ENCODE measurements at places on chromosomes 12 and 14.
A peak's percentile ranks its signal among the peaks of the same experiment; 100 is the strongest.

DNA sequence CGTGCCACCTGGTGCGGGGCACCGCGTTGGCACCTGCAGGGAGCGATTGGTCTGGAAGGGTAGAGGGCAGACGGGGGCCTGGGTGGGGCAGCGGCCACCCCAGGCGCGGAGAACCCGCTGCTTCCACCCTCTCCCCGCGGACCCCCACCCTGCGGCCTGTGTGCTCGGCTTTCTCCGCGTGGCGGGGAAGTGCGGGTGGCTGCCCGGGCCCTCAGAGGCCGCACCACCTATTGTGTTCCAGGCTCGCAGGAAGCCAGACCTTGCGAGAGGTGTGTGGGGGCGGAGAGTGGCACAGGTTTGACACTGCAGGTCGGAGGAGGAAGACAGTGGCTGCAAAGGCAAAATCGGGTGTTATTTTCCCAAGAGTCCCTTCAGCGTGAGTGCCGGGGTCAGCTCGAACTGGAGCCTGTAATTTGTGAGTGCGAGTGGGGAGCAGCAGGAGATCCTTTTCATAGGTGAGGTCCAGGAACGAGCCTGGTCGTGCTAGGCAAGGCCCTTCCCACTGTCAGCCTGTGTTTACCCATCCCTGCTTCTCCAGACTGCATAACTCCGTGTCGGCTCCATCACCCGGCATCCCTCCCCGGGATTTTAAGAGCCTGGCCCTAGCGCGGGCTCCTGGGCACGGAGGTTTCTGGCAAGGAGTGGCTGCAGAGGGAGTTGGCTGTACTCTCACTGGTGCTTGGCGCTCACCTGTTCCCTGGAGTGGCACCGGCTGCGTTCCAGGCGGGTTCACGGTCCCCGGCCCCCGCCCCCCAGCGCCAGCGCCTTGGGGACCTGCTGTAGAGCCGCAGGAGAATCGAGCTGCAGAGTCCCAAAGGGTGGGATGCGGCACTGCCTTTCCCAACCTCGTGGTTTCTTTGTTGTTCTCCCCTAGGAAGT, 935 bp downstream of the TBC1D30 start:
- no peak for DNase-seq

GRCh38 chr14:99357151-99357915, 85.3 kb upstream of the BCL11B start:
- DNase-seq = no peak

- no peak for DNase-seq
Observed at GRCh38 chr12:1705774-1706631, 15.1 kb downstream of the ADIPOR2 start.

GRCh38 chr12:3743803-3744202, 9.1 kb downstream of the CRACR2A start:
- no peak for DNase-seq

GRCh38 chr12:68159681-68160304, at the start of gene IFNG:
TSS of gene IFNG (minus strand) at chr12:68159740. CDS start at chr12:68159615, 125 bp downstream.
- DNase-seq = no peak

GRCh38 chr12:109818905-109819500, 14.2 kb downstream of the TRPV4 start:
- DNase-seq = no peak

DNA sequence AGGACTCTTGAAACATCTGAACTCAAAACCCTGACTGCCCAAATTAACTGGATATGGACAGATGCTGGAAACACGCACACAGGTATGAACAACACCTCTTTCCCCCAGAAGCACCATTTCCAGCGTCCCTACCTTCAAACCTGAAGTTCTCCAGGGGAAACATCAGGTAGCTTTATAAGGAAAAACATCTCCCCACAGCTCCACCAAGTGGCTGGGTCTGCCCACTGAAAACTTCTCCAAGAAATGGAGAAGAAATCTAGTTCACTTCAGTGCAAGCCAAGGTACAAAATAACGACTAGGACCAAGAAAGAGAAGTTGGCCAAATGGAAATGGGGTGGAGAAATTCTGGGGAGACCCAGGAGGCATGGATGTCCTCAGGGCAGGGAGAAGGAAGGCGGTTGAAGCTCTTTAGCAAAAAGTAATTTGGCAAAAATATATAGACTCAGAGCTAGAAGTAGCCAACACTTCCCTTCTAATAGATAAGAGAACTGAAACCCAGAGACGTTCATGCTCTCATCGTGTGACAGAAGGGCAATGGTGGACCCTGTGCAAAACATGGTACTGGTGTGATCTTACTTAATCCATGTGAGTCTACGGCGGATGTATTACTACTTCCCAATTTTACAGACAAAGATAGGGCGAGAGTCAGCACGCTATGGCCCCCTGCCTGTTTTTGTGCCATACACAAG, 10.5 kb upstream of the NUAK1 start:
- DNase-seq = no peak

GRCh38 chr12:93773122-93773871, 96.1 kb downstream of the CRADD start:
- no peak for DNase-seq

GRCh38 chr12:116200812-116201211, 76.7 kb downstream of the MED13L start:
- no peak for DNase-seq

GRCh38 chr12:6386491-6386890, 2.5 kb downstream of the LTBR start:
- DNase-seq = no peak

DNA sequence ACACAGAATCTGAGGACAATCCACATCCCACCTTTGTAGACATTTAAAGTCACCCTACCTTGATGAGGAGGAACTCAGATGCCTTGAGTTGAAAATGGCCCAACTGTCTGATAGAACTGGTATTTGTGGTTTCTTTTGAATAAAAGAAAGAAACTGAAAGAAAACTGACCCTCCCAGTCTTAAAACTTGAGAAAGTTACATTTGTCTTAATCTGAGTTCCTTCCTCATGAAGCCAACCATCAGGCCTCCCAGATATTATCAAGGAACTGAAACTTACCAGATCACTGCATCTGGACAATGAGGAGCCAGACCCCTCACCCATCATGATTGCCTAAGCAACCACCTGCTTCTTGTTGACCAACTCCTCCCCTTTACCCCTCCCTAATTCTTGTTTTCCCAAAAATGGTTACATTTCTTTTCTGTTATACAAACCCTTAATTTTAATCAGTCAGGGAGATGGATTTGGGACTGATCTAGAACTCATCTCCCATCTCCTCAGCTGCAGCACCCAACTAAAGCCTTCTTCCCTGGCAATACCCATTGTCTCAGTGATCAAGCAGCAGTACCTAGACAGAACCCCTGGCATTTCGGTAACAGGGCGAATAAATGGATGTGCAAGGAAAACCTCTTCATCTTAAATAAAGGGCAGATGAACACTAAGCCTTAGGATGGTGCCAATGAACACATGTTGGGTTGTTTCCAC, 72.0 kb upstream of the RESF1 start:
- peak; percentile 61 for DNase-seq

GRCh38 chr14:97442363-97442762, 645.2 kb downstream of the VRK1 start:
- DNase-seq = no peak

- DNase-seq = no peak
Observed at GRCh38 chr12:115672086-115672485, 605.4 kb downstream of the MED13L start.

DNA sequence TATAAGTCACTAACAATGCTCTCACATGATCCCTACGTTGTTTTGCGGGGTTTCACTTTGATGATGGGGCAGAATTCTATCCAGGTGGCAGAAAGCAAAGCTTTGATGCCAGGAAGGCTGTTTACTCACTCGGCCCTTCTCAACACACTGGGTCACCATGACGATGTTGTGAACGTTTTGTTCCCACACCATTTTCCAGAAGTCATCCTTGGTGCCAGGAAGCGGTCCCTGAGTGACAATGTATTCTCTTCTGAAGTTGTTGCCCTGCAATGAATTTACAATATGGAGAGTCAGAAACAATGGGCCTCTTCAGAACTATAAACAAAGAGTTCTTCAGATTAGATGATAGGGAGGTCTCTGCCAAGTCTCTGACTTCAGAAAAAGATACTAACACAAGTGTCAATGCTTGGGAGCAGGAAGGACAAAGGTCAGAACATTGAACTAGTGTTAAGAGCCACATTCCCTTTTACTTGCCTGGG, 101.3 kb downstream of the PTPRB start:
- no peak for DNase-seq

GRCh38 chr12:77965790-77966189, 135.1 kb downstream of the NAV3 start:
- DNase-seq = no peak

DNA sequence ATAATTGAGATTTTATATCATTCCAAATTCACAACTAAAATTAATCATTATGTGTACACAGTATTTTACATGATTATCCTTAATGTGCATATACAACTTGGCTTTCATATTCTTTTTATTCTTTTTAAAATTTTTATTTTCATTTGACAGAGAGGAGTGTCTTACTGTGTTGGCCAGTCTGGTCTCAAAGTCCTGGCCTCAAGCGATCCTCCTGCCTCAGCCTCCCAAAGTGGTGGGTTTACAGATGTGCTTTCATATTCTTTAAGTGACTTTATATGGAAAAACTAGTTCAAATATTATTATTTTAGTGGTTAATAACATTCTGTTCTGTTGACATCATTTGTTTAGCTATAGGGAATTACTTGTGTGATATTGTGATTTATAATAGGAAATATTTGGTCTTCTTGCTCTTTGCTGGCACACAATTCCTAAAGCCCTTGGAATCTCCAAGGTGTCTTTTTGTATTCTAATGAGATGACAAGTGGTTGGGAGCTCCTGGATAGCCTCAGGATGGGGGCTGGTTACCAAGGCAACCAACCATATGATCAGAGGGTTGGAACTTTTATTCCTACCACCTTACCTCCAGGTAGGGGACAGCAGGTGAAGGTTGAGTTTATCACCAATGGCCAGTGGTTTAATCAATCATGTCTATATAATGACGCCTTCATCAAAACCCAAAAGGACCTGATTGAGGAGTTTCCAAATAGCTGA, 16.0 kb upstream of the ZNF410 start:
- no peak for DNase-seq

DNA sequence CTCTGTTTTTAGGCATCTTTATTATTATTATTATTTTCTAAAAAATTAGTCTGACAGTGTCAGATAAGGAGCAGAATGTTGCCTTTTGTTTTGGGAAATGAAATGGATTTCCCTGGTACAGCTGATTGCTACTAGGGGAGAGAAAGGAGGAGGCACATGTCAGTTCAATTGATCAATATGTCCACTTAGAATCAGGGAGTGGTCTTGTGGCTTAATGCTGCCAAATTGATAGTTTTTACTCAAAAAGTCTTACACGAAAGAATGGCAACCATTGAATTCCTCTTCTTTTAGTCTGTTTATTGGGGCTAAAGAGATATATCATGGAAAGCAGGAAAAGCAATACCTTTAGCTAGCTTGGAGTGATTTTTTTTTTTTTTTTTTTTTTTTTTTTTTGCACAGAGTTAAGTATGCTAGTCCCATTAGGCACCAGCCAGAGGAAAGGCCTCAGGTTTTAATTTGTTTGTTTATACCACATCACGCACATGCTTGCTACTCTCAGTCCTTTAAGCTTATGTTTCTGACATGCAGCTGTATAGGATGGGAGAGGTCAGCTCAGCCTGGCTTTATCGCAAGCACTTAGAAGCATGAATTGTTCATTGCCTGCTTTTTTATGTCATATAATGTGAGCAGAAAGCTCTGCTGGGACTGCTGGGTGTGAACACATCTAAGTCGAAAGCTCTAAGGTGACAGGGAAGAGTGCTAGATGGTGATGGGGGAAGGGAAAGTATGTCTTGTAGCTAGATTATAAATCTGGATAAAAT, 1.4 kb downstream of the AKAP6 start:
- DNase-seq = no peak

GRCh38 chr14:61535458-61535857, 159.9 kb upstream of the HIF1A start:
- DNase-seq = no peak

DNA sequence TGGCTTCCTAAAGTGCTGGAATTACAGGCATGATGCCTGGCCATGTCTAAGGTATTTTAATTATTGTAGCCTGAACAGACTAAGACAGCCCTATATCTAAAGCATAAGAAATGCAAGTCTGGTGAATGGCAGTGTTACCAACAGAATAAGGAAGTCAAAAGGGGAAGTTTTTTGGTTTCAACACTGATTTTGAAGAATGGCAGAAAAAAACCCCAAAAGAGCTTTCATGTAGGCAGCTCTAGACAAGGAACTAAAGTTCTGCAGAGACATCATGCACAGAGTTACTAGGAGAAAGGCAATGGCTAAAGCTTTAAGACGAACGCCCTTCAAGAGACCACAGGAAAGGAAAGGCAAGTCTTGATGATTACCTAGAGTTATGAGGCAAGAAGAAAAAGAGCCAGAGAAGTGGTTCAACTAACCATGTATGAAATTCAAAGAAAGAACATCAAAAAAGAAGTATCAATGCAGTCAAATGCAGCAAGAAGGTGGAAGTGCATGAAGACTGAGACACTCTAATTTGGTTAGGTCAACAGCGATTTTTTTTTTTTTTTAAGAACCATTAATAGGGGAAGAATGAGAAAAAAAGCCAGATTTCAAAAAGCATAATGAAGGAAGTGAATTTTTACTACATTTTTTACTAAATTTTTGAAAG, 50.8 kb downstream of the RPS6KA5 start:
- peak; percentile 86 for DNase-seq

DNA sequence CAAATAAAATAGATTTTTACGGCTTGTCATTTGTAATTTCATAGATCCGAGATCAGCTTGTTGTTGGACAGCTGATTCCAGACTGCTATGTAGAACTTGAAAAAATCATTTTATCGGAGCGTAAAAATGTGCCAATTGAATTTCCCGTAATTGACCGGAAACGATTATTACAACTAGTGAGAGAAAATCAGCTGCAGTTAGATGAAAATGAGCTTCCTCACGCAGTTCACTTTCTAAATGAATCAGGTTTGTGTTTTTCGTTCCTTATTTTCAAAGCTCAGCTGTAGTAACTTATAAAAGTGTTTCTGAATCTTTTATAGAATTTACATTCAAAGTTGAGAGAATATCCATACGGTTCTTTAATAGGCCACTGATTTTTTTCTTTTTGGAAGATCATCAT, 89.1 kb downstream of the LRRK2 start:
- DNase-seq = no peak

GRCh38 chr14:103126873-103127304, 3.6 kb downstream of the TNFAIP2 start:
- no peak for DNase-seq

DNA sequence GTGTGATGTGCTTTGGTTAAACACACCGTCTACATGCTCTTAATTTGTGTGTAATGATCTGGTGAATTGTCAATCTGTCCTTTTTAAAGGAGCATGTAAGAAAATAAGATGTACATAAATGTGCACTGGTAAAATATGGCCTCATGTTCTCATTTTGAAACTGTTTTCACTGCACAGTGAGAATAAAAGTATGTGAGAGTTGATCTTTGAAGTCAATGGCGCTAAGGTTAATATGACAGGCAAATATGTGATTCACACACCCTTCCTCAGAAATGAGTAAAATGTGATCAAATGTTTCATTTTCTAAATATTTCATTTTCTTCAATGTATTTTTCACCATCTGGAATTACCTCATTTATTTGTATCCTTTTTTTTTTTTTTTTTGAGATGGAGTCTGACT, 8.3 kb upstream of the RNU6-7 start:
- no peak for DNase-seq
